Tibial nerve (tissue), 4 donors: ENCODE measurements at places on chromosomes 12 and 14. TPM values are rescaled to one million over a fixed set of nuclear protein-coding genes. Genes with fewer than 3 reads are reported as not detected.
A peak's percentile ranks its signal among the peaks of the same experiment; 100 is the strongest.

The CLEC6A gene
- total RNA-seq: not detected

DNA sequence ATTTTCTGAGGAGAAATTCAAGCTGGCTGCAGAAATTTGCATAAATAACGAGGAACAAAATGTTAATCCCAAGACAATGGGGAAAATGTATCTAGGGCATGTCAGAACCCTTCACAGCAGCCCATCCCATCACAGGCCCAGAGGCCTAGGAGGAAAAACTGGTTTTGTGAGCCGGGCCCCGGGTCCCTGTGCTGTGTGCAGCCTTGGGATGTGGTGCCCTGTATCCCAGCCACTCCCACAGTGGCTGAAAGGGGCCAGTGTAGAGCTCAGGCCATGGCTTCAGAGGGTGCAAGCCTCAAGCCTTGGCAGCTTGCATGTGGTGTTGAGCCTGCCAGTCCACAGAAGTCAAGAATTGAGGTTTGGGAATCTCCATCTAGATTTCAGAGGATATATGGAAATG is 57.7 kb downstream of the NPAS3 start:
- H3K27me3 ChIP-seq: no peaks in the 10 kb centered on the region
- no peak overlapping the region for H3K4me3 ChIP-seq
- no peak for DNase-seq

- H3K27ac ChIP-seq: no peak overlapping the region
- H3K27me3 ChIP-seq: no peaks in the 10 kb centered on the region
- H3K4me1 ChIP-seq: no peaks in the 10 kb centered on the region
- H3K36me3 ChIP-seq: no peaks in the 10 kb centered on the region
Observed at GRCh38 chr14:57987596-57988300, 121.9 kb upstream of the SLC35F4 start.

DNA sequence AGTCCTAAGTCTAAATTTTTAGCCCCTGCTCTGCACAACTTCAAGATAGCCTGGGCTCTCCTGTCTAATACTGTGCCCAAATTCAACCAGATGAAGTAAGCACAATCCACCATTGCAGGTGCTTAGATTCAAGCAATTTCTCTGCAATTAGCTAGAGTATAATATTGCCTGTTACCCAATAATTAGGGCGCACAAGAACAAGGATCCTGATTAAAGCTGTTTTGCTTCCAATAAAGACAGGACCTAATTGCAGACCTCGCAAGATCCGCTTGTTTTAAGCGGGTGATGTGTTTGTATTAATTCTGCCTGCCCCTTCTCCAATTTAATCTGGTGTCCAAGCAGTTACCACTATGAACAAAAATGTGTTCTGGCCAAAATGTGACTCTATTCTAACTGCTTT is 1268.9 kb upstream of the TMEM132C start:
- H3K4me3 ChIP-seq: no peak overlapping the region
- no peak overlapping the region for H3K27ac ChIP-seq
- H3K4me1 ChIP-seq: no peaks in the 10 kb centered on the region
- H3K27me3 ChIP-seq: no peaks in the 10 kb centered on the region
- no peak for DNase-seq

DNA sequence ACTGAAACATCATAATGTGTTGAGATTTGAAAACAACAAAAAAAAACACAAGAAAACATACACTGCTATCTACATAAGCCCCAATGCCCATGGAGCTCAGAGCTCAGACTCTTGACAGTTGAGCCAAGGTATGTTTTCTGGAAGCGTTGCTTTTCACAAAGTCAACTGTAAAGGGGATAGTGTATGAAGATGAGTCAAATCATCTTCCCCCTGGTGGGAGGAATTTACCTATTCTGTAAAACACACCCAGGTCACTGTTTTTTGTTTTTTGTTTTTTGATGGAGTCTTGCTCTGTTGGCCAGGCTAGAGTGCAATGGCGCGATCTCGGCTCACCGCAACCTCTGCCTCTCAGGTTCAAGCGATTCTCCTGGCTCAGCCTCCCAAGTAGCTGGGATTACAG is 361.4 kb upstream of the DIO2 start:
- H3K36me3 ChIP-seq: no peaks in the 10 kb centered on the region
- H3K27ac ChIP-seq: no peak overlapping the region
- H3K4me3 ChIP-seq: no peak overlapping the region
- DNase-seq: no peak
- no peaks in the 10 kb centered on the region for H3K4me1 ChIP-seq
- H3K27me3 ChIP-seq: no peaks in the 10 kb centered on the region

GRCh38 chr14:22448905-22449599 is 140.0 kb downstream of the DAD1 start:
- peak overlapping the region; percentile 57 for H3K27ac ChIP-seq
- no peak for DNase-seq
- no peak overlapping the region for H3K4me3 ChIP-seq
- no peaks in the 10 kb centered on the region for H3K36me3 ChIP-seq
- H3K4me1 ChIP-seq: peaks cover 18% of the 10 kb centered on the region

- H3K36me3 ChIP-seq: peaks cover 59% of the 10 kb centered on the region
- no peak overlapping the region for H3K27ac ChIP-seq
- H3K4me3 ChIP-seq: no peak overlapping the region
- H3K27me3 ChIP-seq: no peaks in the 10 kb centered on the region
- no peak for DNase-seq
Observed at GRCh38 chr12:69758105-69758504, 19.4 kb downstream of the RAB3IP start.

The TSPAN9 gene
- 32.6 TPM for total RNA-seq

DNA sequence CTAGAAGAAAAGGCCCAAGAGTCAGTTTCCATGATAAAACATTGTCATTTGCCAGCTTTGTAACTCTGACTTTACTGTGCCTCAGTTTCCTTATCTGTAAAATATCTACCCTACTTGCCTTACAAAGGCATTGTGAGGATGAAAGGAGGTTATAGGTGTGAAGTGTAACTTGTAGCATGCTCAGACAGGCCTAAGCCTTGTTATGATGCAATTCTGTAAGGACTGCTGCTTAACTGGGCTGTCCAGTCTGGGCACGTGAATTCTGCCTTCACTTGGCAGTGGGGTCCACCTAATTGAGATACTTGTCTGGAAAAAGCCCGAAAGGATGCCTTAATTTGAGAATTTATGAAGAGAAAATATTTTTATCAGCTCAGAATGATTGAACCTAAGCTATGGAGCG is 114.5 kb upstream of the DYRK2 start:
- H3K4me1 ChIP-seq: no peaks in the 10 kb centered on the region
- H3K27me3 ChIP-seq: no peaks in the 10 kb centered on the region
- H3K27ac ChIP-seq: no peak overlapping the region
- DNase-seq: no peak
- H3K4me3 ChIP-seq: no peak overlapping the region
- no peaks in the 10 kb centered on the region for H3K36me3 ChIP-seq

The ADGRD1 gene
- total RNA-seq: 99.0 TPM

DNA sequence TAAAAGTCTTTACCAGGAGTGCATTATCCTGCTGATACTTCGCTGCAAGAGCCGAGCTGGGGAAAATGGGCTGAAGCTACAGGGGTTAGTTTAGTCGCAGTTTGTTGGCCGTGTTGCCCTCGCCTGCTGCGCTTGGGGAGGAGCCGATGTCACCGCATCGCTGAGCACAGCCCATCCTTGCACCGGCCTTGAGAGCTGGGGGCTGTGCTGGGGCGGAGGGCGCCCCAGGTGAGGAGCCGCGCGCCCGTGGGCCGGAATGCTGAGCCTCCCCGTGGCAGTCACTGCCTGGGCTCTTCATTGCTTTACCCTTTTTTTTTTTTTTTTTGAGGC is 50.0 kb downstream of the ADGRD1 start:
- H3K4me3 ChIP-seq: no peak overlapping the region
- DNase-seq: no peak
- H3K27ac ChIP-seq: no peak overlapping the region
- peaks cover 22% of the 10 kb centered on the region for H3K4me1 ChIP-seq

The OAS1 gene
- 8.2 TPM for total RNA-seq

DNA sequence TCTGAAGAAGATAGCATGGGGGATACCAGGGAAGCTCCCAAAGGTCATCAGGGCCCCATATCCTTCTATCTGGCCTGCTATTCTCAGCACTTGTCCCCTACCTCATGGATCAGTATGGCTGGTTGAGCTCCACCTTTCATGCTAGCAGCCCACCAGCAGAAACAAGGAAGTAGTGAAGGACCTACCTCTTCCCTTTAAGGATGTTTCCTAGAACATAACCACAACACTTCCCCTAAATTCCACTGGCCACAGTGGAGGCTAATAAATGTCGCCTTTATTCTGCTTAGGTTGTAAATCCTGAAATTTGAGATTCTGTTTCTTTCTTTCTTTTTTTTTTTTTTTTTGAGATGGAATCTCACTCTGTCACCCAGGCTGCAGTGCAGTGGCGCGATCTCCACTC is 128.6 kb upstream of the PARP11 start:
- H3K36me3 ChIP-seq: no peaks in the 10 kb centered on the region
- no peaks in the 10 kb centered on the region for H3K27me3 ChIP-seq
- DNase-seq: no peak
- no peak overlapping the region for H3K4me3 ChIP-seq
- H3K4me1 ChIP-seq: no peaks in the 10 kb centered on the region

GRCh38 chr14:31162910-31163649 is 44.5 kb downstream of the HECTD1 start:
- no peaks in the 10 kb centered on the region for H3K4me1 ChIP-seq
- H3K36me3 ChIP-seq: no peaks in the 10 kb centered on the region
- no peak for DNase-seq
- H3K27ac ChIP-seq: no peak overlapping the region
- H3K4me3 ChIP-seq: no peak overlapping the region

DNA sequence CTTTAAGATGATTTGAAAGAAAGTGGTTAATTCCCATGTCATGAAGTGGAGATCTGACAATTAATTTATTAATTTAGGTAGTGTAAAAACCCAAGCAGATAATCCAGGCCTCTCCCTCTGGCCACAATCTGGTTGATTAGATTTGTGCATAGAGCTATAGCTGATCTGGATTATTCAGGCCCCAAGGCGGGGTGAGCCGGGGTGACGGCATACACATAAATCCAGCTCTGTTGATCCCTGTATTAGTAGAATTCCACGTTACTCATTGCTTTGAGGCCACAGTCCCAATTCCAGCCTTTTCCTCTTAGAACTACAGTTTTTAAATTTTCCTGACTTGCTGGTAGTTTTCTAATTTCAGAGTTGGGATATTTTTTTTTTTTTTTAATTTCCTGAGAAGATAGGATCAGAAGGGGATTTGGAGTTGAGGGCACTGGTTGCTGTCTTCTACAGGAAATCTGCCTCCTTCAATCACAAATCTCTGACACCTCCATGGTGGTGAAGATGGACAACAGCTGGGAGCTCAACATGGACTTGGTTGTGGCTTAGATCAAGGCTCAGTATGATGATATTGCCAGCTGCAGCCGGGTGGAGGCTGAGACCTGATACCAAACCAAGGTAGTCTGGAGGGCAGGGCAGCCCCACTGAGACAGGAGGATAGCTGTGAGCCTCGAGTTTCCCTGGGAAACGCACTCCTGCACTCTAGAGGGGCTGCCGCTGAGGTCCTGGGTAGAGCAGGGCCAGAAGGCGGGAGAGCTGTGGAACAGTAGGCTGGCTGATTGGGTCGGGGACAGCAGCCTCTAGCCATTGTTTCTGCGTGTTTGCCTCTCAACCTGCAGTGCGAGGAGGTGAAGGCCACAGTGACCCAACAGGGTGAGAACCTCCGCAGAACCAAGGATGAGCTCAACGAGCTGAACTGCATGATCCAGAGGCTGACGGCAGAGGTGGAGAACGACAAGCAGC is 19.4 kb downstream of the KRT85 start:
- no peak overlapping the region for H3K4me3 ChIP-seq
- H3K36me3 ChIP-seq: no peaks in the 10 kb centered on the region
- DNase-seq: no peak
- H3K27me3 ChIP-seq: peaks cover 7% of the 10 kb centered on the region

The CLEC4E gene
- total RNA-seq: 9.2 TPM

GRCh38 chr12:123041042-123041531 is 60.6 kb downstream of the ARL6IP4 start:
- no peaks in the 10 kb centered on the region for H3K27me3 ChIP-seq
- H3K36me3 ChIP-seq: no peaks in the 10 kb centered on the region
- no peak overlapping the region for H3K27ac ChIP-seq
- H3K4me1 ChIP-seq: peaks cover 17% of the 10 kb centered on the region
- no peak for DNase-seq
- no peak overlapping the region for H3K4me3 ChIP-seq

The TMEM117 gene
- 23.2 TPM for total RNA-seq

DNA sequence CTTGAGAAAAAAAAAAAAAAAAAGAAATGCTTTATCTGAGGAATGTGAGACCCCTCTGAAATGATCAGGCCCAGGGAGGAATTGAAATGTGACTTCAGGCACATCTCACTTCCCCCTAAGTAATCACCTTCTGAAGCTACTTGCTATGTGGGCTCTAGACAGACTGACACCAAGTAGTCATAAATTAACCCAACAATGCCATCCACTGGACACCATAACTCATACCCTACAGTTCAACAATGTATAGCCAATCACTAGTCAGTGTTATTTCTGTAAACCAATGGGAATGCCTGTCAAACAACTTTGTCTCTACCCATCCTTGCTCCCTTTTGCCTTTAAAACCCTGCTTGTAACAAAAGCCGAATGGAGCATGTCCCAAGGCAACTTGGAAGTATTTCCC is 182.7 kb upstream of the TMPO start:
- no peak overlapping the region for H3K27ac ChIP-seq
- no peaks in the 10 kb centered on the region for H3K27me3 ChIP-seq
- H3K4me3 ChIP-seq: no peak overlapping the region
- H3K4me1 ChIP-seq: no peaks in the 10 kb centered on the region

The AKAP6 gene
- 3.9 TPM for total RNA-seq

The CHGA gene
- not detected for total RNA-seq

DNA sequence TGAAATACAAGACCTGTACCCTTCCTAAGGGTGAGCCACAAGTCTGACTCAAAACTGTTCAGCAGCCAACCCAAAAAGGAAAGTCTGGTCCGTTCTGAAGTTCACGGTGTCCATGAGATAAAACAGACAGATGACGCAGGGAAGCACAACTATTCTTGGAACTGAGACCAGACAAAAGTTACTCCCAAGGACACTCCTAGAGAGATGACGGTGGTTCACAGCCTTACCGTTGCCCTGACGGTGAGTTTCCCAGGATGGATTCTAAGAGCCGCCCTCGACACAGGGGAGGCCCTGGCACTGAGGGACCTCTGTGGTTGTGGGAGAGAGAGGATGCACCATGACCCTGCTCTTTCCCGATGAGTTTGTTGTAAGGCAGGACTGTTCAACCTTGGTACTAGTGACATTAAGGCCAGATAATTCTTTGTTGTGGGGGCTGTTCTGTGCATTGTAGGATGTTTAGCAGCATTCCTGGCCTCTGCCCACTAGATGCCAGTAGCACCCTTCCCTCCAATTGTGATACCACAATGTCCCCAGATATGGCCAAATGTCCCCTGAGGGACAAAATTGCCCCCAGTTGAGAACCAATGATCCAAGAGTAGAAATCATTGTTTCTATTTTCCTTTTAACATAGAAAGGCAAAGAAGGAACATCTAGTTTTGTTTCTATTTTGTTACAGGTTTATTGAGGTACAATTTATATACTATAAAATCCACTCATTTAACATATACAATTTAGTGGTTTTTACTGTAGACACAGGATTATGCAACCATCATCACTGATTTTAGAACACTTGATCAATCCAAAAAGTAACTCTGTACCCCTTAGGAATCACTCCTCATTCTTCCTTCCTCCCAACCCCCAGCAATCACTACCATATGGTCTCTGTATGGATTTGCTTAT is 23.0 kb downstream of the OR10P1 start:
- H3K36me3 ChIP-seq: no peaks in the 10 kb centered on the region
